CD4-positive, alpha-beta memory T cell (primary cell): ENCODE measurements at places on chromosomes 7 and 10. TPM values are rescaled to one million over a fixed set of nuclear protein-coding genes. Genes with fewer than 3 reads are reported as not detected.

The SHH gene
- not detected for total RNA-seq

The CLDN12 gene
- total RNA-seq, result 6.1 TPM

The NSUN6 gene
- total RNA-seq, result 43.4 TPM

The TRIM50 gene
- not detected for total RNA-seq

The ZNF503 gene
- not detected for total RNA-seq

The VAX1 gene
- total RNA-seq, result not detected

The PAX2 gene
- not detected for total RNA-seq

The NKX2-3 gene
- total RNA-seq, result not detected

The NPC1L1 gene
- 0.23 TPM for total RNA-seq

The NEUROG3 gene
- not detected for total RNA-seq

The NUTM2E gene
- total RNA-seq, result 1.1 TPM

The EPO gene
- total RNA-seq, result not detected

- DNase-seq, result no peak
These were observed 58.1 kb downstream of the POLL start for GRCh38 chr10:101529725-101530553.

DNA sequence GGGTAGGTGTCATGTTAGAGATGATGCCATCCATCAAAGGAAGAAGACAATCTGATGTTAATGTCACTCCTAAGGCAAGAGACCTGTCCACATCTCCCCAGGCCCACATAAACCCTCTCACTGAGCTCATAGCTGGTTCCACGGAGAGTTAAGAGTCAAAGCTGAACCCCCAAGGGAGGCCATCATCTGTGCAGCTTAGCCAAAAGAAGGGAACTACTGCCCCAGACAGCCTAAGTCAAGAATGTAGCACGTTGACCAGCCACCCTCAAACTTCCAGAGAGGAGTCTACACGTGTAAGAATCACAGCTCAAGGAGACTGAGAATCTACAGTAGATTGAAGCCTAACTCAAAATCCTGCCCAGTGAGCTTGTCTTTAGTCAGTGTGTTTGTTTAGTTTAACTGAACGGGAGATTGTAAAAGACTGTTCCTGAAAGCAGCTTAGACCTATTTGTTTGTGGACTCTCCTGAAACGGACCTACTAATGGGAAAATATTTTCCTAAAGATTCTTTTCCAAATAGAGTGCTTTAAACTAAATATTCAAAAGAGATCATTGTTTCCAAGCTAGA, 192.7 kb upstream of the NFE2L3 start:
- no peak for DNase-seq

DNA sequence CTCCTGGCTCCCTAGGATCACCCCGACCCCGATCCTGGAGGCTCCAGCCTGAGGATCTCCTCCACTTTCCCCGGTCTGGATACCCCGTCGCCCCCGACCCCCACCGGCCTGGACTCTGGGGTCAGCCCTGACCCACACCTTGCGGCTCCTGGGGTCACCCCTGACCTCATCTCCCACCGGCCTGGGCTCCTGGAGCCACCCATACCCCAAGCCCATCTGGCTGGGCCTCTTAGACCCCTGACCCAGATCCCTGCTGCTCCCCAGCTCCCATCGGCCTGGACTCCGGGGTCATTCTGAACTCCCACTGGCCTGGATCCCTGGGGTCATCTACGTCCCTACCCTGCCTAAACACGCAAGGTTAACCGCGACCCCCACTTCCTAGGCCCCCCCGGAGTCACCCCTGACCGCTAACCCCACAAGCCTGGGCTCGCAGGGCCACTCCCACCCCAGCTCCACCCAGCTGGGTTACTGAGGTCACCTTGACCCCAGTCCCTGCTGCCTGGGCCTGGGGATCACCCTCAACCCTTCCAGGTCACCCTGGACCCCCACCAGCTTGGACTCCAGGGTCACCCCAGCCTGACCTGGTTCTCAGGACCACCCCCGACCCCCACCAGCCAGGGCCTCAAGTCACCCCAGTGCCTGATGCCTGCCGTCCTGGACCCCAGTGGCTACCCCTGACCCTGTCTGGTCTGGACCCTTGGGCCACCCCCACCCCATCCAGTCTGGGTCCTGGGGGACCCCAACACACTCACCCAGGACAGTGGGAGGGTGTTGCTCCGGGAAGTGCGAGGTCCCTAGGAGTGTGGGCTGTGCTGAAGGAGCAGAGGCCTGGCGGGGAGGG, 1.2 kb downstream of the FOXK1 start:
- DNase-seq, result peak; percentile 50

DNA sequence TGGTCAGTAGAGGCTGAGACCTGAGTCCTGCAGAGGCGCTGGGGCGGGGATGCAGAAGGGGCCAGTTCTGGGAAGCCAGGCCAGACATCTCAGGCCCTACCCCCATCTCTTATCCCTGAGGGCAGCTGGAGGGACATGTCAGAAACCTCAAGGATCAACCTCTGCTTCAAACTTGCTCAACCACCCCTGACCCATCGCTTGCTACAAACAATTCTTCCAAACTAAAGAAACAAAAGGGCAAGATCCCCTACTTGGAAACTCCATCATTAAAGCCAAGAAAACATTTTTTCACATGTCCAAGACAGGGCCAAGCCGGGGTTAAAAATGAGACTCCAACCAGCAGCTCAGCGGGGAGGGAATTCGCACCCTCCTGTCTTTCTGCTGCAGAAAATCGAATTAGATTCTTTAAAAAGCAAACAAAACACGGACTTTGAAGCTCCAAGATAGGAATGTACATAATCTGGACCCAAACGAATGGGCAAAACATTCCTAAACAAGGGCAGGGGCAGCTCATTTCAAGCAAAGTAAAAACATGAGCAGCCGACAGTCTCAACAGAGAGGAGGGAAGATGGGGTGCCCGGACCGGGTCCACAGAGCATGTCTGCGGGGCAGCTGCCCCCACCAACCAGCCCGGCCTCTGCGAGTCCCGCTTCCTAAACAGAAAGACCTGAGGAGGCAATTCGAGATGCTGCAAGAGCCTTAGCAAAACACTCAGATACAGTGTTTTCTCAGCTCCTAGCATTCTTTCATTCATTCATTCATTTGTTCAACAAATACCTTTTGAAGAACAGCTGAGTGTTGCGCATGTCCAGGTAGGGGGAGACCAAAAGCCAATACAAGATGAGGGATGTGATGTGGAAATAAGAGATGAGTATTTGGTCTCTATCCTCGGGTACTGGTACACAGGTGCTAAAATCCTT, 44.8 kb downstream of the CHST15 start:
- no peak for DNase-seq

- no peak for DNase-seq
These were observed 76.6 kb upstream of the ADO start for GRCh38 chr10:62727934-62728333.

- DNase-seq, result peak; percentile 25
These were observed 28.2 kb upstream of the BMS1 start for GRCh38 chr10:42754155-42755027.

- no peak for DNase-seq
These were observed 90.8 kb downstream of the SNX13 start for GRCh38 chr7:17849504-17849903.

DNA sequence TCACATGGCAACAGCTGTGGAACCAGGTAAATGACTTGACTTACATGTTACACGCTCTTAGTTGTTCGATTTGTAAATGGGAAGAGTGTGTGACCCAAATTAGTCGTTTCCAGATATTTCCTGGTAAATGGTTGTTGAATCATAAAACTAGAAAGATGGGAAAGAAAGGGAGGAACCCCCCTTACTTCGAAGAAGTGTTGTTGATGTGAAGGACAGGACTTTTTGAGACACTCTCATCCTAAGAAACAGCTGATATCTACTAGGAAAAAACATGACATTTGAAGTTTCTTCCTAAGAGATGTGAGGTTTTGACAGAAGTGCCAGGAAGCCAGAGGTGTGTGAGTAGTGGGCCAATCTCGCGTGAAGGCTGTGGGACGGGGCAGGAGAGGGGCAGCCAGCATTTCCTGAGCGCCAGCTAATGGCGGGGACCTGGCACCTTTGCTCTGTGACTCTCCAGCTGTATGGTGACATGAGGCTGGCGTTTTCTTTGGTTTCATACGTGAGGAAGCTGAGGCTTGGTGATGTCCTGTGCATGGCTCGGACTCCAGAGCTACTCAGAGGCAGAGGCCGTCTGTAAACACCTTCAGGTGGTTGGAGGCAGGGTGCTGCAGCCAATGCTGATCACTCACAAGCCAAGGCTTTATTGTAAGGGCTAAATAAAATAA, 53.7 kb downstream of the IKZF1 start:
- peak; percentile 34 for DNase-seq

DNA sequence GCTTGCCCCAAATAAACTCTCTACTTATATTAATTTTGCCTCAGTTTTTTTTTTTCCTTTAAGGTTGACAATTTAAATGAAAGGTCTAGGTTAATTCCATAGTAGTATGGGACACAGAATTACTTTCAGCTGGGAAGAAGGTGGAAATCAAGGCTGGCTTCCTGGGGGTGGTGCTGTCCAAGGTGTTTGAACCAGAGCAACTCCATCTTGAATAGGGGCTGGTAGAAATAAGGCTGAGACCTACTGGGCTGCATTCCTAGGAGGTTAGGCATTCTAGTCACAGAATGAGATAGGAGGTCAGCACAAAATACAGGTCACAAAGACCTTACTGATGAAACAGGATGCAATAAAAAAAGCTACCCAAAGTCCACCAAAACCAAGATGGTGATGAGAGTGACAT, 1190.8 kb upstream of the AUTS2 start:
- no peak for DNase-seq

GRCh38 chr7:128726059-128726736, 13.0 kb upstream of the CALU start:
- DNase-seq, result no peak

GRCh38 chr10:7030134-7030855, 380.5 kb downstream of the SFMBT2 start:
- no peak for DNase-seq

- DNase-seq, result no peak
These were observed 94.2 kb upstream of the CXCL12 start for GRCh38 chr10:44478876-44479705.

DNA sequence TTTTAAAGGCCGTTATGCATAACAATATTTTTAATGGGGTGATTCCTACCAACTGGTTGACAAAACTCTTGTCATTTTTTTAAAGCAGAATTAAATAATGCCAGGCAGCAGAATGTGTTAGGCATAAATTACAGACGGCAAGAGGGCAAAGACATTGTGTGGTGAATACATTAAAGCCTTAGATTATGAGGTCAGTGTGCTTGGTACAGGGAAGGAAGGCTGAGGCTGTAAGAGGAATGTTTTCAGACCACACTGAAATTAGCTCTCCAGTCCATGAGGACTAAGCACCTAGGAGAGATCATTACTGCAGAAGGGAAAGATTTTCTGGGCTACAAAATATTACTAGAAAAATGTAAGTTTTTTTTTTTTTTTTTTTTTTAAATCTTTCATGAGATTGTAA, 312.8 kb upstream of the PRKCQ start:
- no peak for DNase-seq

DNA sequence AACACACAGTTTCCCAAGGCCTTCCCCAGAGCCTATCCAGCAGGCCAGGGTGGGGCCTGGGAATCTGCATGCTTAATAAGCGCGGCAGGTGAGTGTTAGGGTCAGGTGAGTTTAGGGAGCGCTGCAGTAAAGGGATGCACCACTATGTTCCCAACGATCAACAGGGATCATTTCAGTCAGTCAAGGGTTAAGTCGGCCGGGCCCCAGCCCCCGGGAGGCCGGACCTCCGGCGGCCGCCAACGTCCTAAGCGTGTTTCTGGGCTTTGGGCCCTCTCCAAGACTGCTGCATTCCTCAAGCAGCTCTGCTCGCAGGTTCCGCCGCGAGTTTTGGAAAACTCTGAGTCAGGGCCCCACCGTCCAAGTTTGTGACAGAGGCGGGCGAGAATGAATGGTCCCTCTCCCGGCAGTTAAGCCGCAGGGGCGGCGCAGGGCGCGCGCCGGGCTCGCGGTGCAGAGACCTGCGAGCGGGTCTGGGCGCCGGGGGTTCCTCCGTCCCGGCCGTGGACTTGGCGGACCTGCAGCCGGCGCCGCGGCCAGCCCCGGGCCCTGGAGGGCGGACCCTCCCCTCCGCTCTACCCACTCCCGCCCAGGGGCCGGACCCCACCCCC, 81.6 kb downstream of the ARHGAP22 start:
- no peak for DNase-seq

GRCh38 chr10:26334932-26335573, 103.1 kb upstream of the APBB1IP start:
- DNase-seq, result peak; percentile 70

GRCh38 chr7:71721742-71722141, 589.8 kb downstream of the GALNT17 start:
- DNase-seq, result no peak

DNA sequence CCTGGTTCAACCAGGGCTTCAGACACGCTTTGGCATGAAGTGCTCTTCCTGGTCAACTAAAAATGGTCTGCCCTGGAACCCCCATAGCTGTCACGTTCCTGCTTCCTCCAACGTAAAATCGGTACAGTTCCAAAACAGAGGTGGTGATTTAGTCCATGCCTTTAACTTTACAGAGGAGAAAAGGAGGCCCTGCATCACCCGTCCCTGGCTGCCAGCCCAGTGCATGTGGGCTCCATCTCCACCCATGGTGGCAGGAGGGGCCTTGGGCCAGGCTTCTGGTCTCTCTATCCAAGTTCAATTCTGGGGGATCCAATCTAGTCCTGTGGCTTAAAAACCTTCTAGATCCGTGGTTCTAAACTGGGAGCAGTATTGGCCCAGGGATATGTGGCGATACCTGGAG, 18.7 kb downstream of the ECHDC3 start:
- DNase-seq, result no peak

DNA sequence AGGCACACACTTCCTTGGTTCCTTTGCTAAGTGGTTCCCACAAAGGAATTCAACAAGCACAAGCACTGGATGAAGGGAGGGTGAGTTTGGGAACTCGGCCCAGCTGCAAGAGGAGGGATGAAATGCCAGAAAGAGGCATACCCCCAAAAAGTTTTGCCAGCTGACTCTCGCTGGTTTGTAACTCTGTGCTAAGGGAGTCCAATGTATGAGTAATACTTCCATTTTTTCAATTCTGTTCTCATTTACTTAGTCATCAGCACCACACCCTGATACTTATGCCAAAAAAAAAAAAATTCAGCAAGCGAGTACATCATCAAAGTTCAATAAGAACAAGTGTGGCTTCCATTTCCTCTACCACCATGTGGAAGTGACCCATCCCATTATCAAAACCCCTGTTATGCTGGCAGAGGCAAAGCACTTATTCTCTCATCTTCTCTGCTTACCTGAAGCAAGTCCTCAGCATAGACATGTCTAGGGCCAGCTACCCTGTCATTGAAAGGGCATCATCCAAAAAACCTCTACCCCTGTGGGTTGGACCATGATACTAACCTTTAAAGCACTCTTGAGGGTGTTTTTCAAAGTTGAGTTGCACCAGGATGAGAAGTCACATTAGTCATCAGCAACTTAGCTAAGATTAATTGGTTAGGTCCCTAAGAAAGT, 6.9 kb upstream of the HYCC1 start:
- DNase-seq, result peak; percentile 39

- DNase-seq, result no peak
These were observed 154.8 kb downstream of the RPS24 start for GRCh38 chr10:78188446-78188845.

GRCh38 chr10:33876584-33877400, 542.3 kb upstream of the NRP1 start:
- DNase-seq, result no peak

DNA sequence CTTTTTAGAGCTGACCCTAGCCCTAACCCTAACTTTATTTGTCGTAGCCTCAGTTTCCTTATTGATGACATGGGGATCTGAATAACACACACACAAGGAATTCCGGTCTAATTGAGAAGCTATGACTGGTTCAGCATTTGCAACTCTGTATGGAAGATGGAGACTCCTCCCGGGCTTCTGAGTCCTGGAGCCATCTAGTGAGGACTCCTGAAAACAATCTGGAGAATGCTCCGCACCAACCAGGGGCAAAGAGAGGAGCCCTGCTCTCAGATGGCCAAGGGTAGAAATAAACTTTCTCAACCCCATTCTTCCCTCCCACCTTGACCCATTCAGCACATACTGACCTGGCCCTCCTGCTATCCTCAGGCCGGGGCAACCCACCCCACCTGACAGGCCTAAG, 26.4 kb downstream of the MBL2 start:
- no peak for DNase-seq
